ENCODE measurements at places on chromosomes 7 and 10.
A peak's percentile ranks its signal among the peaks of the same experiment; 100 is the strongest.

GRCh38 chr10:43735907-43736306, 87.2 kb upstream of the ZNF32 start:
- no peak for DNase-seq

DNA sequence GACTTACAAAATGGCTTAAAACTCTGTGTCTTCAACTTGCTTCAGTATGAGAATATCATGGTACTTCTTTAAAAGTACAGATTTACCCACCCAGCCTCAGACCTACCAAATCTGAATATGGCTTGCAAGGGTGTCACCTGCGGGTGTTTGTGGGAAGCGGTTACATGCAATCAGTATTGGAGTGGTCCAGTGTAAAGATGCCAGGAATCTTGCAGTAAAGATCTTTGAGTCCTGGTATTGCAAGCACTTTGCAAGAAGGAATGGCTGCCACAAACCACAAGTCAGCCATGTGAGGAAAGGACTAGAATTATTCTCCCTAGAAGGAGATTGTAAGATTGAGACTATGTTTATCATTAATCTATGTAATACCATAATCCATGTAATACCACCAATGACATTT, 115.1 kb downstream of the PON1 start:
- no peak for DNase-seq

DNA sequence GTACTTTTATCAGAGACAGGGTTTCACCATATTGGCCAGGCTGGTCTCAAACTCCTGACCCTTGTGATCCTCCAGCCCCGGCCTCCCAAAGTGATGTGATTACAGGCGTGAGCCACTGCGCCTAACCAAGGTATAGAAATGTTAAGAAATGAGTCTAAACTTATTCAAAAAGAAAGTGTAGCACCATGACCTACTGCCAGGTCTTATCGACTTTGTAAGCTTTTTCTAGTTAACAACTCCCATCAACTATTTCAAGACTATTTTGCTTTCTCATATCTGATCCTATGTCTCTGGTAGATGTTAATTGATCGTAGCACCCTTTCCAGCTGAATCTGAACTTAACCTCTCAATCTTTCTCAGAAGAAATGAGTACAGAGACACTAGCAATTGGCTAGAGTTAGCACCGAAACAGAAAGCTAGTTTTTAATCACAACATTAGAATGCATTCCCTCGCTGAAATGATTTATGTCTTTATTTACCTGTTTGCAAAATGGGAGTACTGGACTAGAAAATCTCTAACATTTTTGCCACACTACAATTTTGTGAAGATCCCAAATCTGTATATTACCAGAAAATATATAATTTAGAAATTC, 114.0 kb upstream of the HGF start:
- DNase-seq: no peak

DNA sequence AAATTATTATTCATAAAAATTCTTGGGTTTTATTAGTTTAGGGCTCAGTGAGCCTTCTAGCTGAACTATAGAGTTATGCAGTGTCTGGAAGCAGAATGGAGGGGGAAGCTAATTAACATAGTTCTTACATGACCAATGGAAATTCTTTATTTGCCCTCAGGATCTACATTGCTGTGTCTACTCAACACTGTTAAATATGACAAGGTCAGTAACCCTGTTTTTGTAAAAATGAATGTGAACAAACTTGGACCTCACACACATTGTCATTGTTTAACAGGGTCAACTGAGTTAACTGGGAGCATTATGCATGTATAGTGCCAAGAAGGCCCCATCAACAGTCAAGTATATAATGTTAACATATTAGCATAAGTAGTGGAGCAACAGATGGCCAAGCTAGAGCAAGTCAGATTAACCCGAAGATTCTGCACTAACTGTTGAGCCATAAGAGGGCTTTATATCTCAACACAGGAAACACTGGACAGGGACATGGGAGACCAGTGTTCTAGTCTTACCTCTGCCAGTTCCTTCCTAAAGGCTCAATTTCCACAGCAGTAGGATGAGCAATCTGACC, 122.5 kb upstream of the SEM1 start:
- DNase-seq: no peak

DNA sequence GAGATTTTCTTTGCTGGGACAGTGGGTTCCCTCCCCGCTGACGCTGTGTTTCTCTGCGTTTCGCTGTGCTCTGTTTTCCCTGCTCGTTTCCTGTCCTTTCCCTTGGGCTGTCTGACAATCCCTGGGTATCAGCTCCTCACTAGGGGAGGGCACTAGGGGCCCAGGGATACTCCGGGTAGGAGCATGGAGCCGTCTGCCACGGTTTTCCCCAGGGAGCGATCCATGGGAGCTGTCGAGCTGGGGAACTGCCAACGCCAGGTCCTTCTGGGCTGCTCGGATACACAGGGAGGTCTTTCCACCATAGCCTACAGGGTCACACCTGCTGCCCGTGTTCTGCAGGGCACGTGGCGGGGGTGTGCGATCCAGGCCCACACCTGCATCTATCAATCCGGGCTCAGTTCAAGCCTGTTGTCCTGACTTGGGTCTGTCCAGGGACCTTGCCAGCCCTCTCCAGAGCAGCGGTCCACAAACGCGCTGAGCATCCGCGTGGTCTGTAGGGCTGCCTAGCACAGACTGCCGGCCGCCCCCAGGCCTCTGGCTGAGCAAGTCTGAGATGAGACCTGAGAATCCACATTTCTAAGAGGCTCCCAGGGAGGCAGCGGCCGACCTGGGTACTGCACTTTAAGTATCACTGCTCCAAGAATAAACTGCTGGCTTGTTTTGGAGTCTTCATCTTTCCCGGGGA, 263.1 kb downstream of the ELFN1 start:
- no peak for DNase-seq

DNA sequence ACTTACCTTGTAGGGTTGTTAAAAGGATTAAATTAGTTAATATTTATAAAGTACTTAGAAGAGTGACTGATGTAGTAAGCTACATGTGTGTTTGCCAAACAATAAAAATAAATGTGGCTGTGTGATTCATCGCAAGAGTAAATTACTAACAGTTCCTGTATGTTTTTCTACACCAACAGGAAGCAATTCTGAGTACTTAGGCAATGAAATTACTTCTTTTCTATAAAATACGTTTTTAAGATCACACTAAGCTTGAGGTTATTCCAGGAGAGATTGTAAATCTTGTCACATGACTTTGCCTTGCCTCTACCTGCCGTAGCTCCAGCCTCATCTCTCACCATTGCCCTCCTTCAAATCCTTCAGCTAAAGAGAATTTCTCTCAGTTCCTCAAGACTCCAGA, 18.1 kb upstream of the GSTK1 start:
- peak; percentile 41 for DNase-seq

DNA sequence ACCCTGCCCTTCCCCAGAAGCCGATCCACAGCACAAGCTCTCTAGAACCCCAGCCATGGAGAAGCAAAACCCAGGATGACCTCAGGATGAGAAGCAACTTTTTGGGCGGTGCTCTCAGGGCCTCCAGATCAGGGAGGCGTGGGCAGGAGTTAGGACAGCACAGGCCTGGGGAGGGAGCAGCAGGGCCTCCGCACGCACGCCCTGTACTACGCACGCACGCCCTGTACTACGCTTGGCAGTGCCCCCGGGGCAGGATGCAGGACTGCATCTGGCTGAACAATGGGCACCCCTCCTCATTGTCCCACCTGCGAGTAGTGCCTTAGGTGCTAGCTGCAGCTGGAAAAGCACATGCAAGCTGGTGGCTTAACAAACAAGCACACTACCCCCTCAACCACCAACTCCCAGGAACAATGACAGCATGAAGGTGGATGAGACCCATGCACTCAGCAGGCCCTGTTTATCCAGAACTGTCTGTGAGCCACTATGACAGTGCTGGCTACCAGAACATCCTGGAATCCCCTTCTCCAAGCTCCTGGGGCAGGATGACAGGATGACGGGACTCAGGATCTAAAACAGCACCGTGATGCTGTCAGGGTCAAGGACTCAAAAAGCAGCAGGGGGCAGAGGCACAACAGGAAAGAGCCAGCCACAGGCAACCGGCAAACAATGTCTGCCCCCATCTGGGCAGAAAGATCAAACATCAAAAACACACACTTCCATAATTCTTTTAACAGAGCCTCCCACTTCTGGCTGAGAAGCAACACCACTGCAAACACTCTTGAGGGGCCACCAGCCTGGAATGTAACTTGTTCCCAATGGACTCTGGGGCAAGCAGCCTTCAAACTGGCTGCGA, 11.8 kb downstream of the PODXL start:
- DNase-seq: peak; percentile 45

DNA sequence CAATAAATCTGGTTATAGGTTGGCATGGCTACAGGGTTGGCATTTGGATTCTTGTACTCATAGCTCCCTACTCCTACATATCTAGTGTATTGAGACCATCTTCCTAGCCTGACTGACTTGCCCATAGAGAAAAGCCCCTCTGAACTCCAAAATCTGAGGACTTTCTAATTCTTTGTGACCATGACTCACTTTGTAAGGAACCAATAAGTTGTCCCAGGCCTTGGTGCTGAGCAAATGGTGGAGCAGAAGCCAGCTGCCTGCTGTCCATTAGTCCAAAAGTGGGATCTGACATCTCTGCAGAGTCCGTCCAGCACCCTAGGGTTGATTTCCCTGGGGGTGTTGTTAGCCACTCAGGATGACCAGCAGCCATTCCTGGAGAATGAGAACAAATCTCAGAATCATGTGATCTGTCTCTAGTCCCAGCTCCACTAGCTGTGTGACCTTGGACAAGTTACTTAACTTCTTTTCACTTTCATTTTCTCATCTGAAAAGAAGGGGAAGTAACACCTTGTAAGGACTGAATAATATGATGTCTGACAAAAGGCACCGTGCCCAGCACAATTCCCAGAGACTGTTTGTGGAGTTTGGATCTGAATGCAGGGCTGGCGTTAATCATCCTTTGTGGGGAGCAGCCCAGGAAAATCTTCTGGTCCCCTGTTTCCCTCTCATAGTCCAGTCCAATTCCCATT, 44.1 kb downstream of the MTURN start:
- DNase-seq: no peak

GRCh38 chr10:25842146-25842545, 91.9 kb upstream of the MYO3A start:
- no peak for DNase-seq

- DNase-seq: no peak
Observed at GRCh38 chr10:18196806-18197550, 56.8 kb downstream of the CACNB2 start.

DNA sequence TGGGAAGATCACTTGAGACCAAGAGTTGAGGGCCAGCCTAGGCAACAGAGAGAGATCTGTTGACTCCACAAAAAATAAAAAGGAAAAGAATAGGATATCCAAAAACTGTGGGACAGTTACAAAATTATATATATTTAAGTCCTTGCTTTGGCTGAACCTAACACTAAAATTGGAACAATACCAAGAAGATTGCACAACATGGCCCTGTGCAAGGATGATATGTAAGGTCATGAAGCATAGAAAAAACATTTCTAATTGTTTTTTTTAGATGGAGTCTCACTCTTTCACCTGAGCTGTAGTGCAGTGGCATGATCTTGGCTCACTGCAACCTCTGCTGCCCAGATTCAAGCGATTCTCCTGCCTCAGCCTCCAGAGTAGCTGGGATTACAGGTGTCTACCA, 139.0 kb downstream of the TPST1 start:
- DNase-seq: no peak

- DNase-seq: no peak
Observed at GRCh38 chr10:133068111-133069032, 19.4 kb upstream of the ADGRA1 start.

GRCh38 chr10:28722065-28722803, 44.9 kb downstream of the BAMBI start:
- no peak for DNase-seq

GRCh38 chr7:142196066-142196840, 61.6 kb downstream of the PRSS58 start:
- DNase-seq: peak; percentile 88

- DNase-seq: no peak
Observed at GRCh38 chr7:34761206-34761605, 103.2 kb downstream of the NPSR1 start.

DNA sequence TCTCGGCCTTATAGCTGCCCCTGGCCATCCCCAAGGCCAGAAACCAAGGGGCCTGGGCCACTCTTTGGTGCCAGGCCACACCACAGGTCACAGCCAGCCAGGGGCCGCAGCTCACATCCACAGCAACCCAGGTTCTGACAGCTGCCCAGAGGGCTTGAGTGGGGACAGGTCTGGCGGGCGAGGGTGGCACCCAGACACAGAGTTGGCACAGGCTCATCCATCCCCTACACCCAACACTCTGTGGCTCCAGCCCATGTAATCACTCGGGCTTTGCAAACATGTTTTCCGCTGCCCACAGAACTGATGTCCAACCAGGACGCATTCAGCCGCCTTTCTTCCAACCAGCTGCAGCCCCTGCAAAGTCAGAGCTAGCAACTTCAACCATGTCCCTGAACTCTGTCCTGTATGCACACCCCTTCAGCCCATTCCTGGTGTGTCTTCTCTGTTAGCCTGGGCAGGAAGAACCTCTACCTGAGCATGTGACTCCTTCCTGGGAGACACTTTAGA, 57.7 kb upstream of the PPP2R2D start:
- no peak for DNase-seq

- DNase-seq: no peak
Observed at GRCh38 chr7:5232485-5232837, 42.4 kb downstream of the WIPI2 start.

DNA sequence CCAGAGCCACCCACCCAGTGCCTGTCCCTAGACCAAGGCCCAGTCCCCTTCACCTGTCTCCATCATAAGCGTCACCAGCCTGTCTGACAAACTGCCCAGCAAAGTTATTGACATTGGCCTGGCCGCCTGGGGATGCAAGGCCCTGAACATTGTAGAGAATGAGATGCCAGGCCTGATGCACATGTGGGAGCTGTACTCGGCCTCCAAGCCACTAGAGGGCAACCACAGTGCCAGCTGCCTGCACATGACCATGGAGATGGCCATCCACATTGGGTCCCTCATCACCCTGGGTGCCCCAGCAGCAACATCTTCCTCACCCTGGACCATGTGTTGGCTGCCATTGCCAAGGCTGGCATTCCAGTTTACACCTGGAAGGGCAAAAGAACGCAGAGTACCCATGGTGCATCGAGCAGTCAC, 63.7 kb upstream of the ANTXRL start:
- DNase-seq: peak; percentile 34

DNA sequence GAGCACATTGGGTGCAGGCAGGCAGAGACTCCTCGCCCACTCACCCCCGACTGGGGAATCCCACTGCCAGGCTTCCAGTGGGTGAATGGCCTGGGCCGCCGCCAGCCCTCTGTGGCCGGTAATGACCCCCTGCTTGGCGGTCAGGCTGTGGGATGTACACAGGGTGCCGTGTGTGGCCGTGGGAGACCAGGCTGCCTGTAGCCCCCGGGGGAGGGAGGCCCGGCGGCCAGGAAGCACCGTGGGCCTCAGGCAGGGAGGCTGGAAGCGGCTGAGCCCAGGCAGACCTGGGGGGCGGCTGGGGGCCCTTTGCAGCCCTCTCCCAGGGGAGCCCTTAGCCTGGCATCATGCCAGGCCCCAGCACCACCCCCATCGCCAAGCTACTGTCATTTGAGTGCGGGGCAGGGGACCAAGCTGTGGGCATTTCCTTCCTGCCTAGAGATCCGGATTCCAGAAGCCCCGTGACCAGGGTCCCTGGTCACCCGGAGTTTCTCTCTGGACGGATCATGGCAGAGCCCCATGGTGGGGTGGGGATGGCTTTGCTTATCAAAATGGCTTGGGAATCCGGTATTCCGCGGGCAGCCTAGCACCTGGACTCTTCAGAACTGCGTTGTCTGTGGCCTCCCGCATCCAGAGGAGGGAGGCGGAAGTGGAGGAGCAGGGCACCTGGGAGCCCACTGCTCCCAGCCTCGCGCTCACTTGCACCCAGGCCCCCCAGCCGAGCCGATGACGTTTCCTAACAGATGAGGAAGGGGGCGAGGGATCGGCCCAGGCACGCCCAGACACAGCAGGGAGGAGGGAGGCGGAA, 1.1 kb downstream of the TTYH3 start:
- peak; percentile 49 for DNase-seq
